ENCODE measurements at places on chromosomes 16 and 17.
A peak's percentile ranks its signal among the peaks of the same experiment; 100 is the strongest.

DNA sequence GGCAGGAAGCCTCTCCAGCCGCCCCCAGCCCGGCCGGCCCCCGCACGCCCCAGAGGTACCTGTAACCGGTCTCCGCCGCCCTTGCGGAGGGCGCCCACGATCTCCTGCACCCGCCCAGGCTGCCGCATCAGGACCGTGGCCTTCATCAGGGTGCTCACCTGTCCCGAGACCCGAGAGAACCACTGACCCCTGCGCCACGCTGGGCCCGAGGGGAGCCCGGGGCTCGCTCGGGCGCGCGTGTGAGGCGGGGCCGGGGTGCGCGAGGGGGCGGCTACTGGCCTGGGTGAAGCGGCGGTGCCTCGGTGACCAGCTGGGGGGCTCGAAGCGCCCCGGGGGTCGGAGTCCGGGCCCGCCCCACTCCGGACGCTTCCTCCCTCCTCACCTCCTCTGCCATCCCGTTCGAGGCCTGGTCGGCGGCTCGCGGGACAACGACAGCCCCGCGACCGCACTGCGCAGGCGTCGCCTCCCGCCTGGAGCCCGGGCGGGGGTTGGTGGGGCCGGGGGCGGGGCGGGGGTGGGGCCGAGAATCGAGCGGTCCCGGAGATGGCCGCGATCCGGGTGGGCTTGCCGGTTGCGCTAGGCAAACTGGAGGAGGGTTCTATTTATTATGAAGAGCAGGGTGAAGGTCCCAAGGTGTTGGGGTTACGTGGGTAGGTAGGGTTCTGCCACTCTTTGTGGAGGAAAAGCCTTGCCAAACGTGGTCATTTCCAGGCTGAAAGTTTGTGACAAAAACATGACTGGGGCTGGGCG is at the start of gene NT5C3B:
Gene NT5C3B (minus strand): TSS at position 433 of the 750 bp plus-strand sequence. CDS start 39 bp downstream, at position 394.
- DNase-seq, result peak; percentile 30

DNA sequence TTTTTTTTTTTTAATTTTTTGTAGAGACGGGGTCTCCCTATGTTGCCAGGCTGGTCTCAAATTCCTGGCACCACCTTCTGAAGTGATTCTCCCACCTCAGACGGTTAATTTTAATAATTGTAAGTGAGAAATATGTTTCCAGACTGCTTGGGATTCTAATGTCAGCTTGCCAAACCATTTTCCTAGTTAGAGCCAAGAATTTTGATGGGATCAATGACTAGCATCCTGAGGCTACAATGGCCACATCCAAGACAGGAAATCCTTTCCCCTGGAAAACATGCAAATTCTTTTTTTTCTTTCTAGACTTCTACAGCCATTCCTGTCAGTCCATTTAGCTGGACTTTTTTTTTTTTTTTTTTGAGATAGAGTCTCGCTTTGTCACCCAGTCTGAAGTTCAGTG is 32.6 kb downstream of the IGF2BP1 start:
- no peak for DNase-seq

DNA sequence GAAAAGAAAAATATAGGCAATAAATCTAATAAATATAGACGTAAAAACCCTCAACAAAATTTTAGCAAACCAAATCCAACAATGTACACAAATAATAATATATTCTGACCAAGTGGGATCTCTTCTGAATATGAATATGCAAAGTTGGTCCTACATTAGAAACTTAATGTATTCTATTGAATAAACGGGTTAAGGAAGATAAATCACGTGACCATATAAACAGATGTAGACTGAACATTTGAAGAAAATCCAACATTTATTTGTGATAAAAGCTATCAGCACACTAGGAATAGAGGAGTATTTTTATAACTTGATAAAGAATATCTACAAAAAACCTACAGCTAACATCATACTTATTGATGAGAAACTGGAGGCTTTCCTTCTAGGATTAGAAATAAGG is 502.8 kb upstream of the KIF2B start:
- DNase-seq, result no peak

DNA sequence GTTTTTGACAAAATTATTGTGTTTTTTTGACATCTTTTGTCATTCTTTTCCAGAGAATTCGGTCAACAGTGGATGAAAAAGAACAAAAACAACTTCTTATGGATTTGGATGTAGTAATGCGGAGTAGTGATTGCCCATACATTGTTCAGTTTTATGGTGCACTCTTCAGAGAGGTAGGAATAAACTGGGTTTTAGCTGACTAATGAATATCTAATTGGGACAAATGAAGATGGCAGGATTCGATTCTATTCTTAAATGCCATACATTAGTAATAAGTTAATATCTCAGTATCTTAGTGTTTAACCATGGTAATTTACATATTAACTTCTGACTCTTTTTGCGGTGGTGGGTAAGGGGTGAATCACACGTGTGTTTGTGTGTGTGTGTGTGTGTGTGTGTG is 74.8 kb downstream of the MAP2K4 start:
- DNase-seq, result no peak

- DNase-seq, result peak; percentile 54
Observed at GRCh38 chr16:21277927-21278706, at the start of gene CRYM. Gene CRYM, minus strand, starts transcription at chr16:21278290. Its CDS starts 39 bp downstream, at chr16:21278251.

DNA sequence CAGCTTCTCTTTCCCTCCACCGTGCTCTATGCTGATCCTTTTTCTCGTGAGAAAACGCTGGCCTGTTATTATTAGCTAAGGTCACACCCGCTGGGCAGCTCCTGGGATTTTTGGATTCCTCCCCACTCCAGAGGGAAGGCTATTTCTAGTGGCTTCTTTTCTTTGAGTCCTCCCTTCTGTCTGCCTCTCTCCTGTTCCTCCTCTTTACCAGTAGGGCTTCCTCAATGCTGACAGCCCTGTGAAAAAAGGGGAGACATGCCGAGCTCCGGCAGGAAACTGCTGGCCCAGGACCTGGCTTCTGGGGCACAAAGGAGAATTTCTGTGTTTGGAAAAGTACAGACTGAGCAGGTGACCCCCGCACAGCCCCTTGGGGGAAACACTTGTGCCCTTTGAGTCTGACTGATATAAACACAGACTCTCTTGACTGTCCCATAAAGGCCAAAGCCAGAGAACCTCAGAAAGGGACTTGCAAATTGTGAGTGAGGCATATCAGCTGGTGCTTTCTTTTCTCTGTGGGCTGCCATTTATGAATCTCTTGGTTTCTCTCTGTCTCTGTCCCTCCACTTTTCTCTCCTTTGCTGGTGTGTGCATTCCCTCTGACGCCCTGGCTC is 14.0 kb upstream of the RNF135 start:
- no peak for DNase-seq

GRCh38 chr16:10897134-10897533 is 20.1 kb downstream of the CIITA start:
- DNase-seq, result no peak

GRCh38 chr17:57603546-57603945 is 141.6 kb downstream of the CCDC182 start:
- DNase-seq, result no peak

DNA sequence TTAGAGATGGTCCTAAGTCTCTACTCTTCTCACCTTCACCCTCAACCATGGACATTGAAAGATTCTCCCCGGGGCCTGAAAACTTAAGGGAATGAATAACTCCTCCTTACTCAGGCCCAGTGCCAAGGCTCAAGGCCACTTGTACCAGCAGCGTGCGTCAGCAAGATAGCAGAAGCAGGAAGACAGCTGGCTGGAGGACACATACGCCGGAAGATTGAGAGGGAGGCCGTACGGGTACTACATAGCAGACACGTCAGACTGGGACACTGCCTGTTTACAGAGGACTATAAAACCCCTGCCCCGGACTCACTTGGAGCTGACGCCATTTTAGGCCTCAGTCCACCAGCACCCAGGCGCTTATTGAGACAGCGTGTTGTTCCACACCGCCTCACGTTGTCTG is 75.8 kb upstream of the MED13 start:
- DNase-seq, result no peak

DNA sequence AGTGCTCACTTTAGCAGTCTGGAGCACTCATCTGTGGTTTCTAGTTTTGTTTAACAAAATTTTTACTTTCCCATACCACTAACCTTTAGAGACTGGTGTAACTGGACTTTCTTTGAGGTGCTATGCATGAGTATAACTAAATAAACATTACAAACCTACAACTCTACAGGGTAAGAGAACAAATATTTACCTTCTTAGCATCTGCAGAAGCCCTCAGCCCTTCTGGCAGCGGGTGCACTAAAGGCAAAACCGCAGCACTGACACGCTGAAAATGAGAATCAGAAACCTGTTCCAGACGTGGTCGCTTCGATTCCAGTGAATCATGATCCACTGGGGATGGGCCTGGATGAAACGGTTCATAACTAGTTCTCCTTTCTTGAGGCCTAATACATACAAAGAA is 43.7 kb downstream of the NCOR1 start:
- DNase-seq, result no peak

DNA sequence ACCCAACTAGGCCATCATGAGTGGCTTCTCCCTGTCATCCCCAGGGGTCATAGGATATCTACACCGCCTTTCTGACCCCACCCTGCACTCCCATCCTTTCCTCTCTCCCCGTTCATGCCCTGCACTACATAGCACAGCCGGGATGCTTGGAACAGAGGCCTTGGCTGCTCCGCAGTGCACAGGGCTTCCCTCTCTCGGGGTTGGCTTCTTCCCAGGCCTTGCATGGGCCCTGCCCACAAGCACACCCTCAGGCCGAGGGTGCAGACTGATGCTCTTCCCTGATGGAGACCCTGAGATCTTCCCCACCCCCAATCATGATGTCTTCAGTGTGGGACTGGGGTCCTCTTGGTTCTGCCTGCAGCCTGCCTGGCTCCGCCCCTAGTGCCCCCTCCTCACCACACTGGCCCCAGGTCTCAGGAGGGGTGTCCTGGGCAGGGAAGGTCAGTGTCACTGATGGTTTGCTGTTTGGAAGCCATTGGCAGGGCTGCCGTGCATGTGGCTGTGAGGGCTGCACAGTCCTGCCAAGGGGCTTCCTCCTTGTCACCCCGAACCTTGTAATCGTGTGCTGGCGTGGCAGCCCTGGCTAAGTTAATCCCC is 14.3 kb upstream of the NAGLU start:
- DNase-seq, result no peak

DNA sequence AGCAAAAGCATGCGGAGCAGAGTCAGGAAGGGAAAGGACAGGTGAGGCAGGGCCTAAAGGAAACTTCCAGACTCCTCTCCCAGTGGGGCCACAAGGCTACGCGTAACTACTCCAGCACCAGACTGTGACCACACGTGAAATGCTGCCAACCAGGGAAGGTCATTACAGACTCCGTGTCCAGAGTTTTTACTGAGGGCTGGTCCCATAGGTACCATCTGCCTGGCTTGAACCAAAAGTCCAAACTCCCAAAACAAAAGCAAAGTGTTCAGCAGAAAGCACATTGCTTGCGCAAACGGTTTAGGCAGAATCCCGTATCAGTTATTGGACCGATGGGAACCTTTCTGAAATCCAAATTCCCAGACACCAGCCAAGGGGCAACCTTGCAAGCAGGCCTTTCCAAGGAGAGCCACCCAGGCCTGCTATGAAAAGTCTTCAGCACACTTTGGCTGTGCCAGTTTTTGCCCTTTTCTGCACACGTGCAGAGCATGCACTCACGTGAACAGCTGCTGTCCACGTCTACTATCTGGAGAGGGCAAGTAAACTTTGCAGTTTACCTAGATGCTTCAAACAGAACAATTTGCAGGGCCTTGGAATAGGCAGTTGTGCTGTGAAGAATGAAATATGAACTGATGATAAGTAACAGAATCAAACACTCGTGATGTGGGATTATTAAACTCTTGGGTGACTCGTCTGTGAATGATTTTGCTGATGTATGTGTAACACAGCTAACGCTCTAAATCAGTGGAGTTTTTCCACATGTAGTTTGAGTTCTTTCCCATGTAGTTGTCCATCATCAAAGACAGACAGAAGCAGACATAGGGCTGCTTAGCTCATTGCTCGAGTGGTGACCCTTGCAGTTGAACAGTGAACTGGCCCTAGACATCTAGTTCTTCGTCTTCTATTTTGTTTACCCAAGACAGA is 58.1 kb upstream of the CRISPLD2 start:
- no peak for DNase-seq

DNA sequence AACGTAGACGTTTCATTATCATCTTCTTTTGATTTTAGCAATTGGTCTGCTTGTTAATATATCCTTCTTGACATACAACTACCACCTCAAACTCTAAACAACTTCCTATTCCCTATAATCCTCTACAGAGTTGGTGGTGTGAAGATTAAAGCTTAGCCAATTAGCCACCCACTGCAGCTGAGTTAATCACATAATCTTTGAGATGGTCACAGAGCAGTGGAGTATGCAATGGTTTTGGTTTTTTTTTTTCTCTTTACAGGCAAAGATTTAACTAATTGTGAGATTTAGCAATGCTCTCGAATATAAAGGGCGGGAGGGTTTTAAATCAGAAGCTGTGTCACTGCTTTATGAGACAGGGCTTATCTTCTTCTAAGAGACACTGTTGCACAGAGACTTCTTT is 37.0 kb downstream of the STX8 start:
- DNase-seq, result no peak

- no peak for DNase-seq
Observed at GRCh38 chr16:82190386-82190785, 20.4 kb upstream of the MPHOSPH6 start.

GRCh38 chr17:71970312-71970711 is 150.5 kb upstream of the SOX9 start:
- DNase-seq, result no peak

- no peak for DNase-seq
Observed at GRCh38 chr17:74408262-74408661, 23.6 kb upstream of the GPRC5C start.

- DNase-seq, result no peak
Observed at GRCh38 chr16:17469741-17470181, 999 bp downstream of the XYLT1 start.

- peak; percentile 54 for DNase-seq
Observed at GRCh38 chr16:88558457-88559442, 11.5 kb upstream of the ZC3H18 start.

- no peak for DNase-seq
Observed at GRCh38 chr17:27810902-27811557, 10.7 kb upstream of the NOS2 start.

- DNase-seq, result no peak
Observed at GRCh38 chr17:76137351-76138233, 3.5 kb downstream of the FOXJ1 start.

- DNase-seq, result no peak
Observed at GRCh38 chr16:15674571-15674970, 24.5 kb downstream of the NDE1 start.

DNA sequence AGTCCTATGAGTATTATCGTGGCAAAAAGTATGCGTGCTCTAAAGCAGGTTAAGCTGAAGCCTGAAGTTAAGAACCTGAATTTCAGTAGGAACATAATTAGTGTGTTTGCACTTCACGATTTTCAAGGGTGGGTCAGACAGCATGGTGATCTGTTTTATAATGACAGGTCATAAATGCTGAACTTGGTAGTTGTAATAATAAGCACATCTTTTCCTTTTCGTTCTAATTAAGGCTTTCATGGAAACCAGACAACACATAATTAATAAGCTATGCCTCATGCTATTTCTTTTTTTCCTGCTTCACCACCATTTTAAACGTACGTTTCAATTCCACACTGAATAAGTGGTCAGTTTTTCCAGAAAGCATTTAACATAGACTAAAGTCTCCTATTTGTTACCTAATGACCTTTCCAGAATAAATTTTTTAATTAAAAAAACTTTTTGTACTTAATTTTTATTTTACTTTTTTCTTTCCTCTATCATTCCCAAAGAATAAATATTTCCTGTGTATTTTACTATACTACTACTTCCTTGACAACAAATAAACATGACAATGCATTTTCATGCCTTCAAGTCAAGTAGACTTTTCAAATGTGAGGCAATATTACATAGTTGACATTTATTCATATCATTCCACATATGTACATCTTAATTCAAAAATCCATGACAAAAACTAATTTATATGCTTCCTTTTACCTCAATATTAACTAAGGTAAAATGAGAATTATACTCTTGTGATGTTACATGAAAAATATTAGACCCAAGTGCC is 22.4 kb downstream of the CMC2 start:
- peak; percentile 1 for DNase-seq

GRCh38 chr16:29977063-29977825 is 3.6 kb downstream of the TAOK2 start:
- no peak for DNase-seq

Data from NCI-H1105 treated with DMSO at 0.1 percent for 48 hours (cell line).